T-helper 9 cell (primary cell): ENCODE measurements at places on chromosomes 16 and 17.

- no peak for DNase-seq
Measured at GRCh38 chr17:31002047-31002446, 31.2 kb downstream of the RNF135 start.

DNA sequence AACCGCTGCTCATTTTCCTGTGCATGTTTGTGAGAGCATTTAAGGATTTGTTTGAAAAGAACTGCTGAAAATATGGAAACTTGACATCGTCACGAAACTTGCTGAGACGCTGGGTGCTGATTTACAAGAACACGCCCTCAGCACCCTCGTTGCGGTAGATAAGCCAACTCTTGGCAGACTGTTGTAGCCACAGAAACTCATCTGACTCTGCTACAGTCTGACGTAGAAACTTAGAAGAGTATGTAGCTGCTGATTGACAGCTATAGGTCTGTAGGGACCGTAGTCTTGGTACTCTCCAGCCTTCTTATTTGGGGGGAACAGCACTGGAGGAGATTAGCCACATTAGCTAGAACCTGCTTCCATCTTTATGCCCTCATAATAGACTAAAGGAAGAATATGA is 36.1 kb upstream of the MYH2 start:
- no peak for DNase-seq

DNA sequence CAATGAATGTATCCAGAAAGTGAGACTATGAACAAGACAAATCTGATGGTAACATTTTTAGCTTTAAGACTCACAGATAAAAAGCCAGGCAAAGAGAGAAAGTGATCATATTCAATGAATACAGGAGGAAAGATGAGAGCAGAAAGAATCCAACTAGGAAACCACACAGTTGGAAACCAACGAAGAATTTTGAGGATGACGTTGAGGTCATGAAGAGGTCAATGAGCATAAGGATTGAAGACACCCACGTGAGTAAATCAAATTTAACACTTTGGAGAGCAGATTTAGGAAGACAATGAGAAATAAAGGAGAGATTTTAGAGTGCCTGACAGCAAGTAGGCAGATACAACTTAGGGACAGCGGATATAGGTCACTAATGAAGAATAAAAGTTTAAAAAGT is 948.1 kb downstream of the KCNJ2 start:
- DNase-seq: no peak

- no peak for DNase-seq
Measured at GRCh38 chr17:73030501-73030921, 62.0 kb downstream of the SLC39A11 start.

GRCh38 chr17:740240-741017 is 8.0 kb downstream of the TLCD3A start:
- DNase-seq: no peak

DNA sequence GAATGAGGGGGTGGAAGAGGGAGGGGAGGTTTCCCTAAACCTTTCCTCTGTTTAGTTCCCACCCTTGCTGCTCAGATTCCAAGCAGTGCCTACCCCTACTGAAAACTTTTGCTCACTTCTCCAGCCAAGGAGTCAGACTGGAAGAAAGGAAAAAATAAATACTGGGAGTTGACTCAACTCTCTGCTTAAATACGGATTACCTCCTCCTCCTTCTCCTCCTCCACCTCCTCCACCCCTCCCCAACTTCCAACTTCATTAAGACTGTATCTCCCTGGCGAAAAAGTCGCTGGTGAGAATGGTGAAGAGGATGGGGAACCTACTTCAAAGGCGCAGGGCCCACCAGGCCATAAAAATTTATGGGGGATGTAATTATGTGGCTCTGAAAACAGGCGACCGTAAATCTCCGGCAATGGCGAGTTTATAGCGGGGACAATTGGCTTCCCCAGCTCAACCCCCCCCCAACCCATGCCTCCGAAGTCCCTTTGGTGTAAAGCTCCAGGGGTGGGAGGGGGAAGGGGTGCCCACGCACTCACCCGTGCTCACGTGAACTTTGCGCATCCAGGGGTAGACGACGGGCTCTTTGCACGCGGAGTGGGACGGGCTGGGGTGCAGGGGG is 712 bp downstream of the HOXB4 start:
- DNase-seq: no peak

- DNase-seq: no peak
Measured at GRCh38 chr16:87076331-87076949, 240.8 kb downstream of the C16orf95 start.

GRCh38 chr17:37787055-37787757 is 42.3 kb upstream of the HNF1B start:
- DNase-seq: no peak

GRCh38 chr16:31385680-31386079 is 7.5 kb upstream of the ITGAD start:
- DNase-seq: no peak

GRCh38 chr16:70610273-70611223 is 35.8 kb upstream of the IL34 start:
- no peak for DNase-seq

DNA sequence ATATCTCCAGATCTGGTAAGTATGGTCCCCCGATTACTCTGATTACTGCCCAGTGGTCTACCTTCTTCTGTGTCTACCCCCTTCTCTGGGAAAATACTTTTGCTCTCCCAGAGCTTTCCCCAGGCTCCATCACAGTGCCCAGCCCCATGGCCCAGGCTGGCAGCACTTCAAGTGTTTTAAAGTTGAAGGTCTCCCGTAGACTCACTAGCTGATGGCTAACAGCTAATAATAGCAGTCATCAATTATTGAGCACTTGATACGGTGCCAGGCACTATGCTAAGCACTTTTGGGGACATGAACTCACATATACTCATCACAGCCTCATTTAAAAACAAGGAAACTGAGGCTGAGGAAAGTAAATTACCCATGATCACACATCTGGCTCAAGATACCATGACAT is 33.4 kb downstream of the DCUN1D3 start:
- DNase-seq: no peak

GRCh38 chr17:47290870-47291241 is 32.9 kb upstream of the EFCAB13 start:
- no peak for DNase-seq

DNA sequence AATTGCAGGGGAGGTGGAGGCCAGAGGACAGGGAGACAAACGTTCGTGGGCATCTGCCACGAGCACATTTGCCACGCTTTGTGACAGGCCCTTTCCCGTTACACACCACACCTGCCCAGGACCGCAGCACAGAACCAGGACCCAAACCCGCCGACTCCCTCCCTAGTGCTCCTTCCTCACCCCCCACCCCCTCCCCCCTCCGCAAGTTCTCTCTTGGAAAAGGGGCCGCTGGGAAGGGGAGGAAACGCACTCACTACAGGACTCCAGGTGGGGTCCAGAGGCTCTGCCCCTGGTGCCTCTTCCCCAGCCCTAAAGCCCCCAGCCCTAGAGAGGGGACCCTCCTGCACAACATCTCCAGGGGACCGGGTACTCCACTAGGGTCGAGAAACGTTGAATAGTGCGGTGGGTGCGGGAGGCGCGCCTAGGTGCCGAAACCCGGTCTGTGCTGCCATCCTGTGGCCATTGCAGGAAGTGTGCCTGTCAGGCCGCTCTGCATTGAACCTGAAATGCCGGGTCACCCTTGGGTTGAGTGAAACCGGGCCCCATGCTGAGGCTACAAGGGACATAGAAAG is 21.9 kb upstream of the EIF1 start:
- peak; percentile 84 for DNase-seq

DNA sequence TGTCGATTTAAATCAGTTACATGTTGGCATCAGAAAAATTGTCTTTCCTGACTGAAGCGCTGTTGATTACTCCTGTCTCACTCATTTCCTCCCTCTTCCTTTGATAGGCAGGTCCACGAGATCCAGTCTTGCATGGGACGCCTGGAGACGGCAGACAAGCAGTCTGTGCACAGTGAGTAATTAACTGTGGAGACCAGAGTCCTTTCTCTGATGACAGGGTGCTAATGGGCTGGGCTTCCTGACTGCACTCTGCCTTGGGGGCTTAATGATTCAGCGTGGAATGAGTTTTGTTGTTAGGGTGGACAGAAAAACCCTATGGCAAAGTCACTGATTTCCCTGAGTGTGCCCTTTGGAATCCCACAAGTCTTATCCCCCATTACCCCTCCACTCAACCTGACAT is 6.5 kb downstream of the GOSR2 start:
- DNase-seq: no peak

GRCh38 chr17:31007695-31008373 is 37.0 kb downstream of the RNF135 start:
- no peak for DNase-seq

DNA sequence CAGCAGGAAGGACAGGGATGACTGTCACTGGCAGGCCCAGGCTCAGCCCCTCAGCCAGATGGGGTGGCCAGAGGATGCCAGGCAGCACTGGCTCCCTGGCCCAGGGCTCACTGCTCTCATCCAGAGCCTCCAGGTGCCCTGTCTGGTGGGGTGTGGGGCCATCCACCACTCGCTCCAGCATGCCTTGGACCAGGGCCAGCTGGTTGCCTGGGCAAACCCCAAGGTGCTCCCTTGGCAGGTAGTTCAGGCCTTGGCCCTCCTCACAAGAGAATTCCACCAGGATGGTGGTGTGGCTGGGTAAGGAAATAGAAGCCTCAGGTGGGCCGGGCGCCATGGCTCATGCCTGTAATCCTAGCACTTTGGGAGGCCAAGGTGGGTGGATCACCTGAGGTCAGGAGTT is 29.4 kb downstream of the LGALS9 start:
- no peak for DNase-seq

GRCh38 chr17:50252781-50253180 is 21.5 kb upstream of the TMEM92 start:
- no peak for DNase-seq

GRCh38 chr17:9666461-9667050 is 21.2 kb downstream of the USP43 start:
- no peak for DNase-seq

GRCh38 chr17:79326814-79327213 is 252.2 kb downstream of the ENGASE start:
- DNase-seq: no peak

- no peak for DNase-seq
Measured at GRCh38 chr16:51875834-51876600, 670.9 kb downstream of the TOX3 start.

DNA sequence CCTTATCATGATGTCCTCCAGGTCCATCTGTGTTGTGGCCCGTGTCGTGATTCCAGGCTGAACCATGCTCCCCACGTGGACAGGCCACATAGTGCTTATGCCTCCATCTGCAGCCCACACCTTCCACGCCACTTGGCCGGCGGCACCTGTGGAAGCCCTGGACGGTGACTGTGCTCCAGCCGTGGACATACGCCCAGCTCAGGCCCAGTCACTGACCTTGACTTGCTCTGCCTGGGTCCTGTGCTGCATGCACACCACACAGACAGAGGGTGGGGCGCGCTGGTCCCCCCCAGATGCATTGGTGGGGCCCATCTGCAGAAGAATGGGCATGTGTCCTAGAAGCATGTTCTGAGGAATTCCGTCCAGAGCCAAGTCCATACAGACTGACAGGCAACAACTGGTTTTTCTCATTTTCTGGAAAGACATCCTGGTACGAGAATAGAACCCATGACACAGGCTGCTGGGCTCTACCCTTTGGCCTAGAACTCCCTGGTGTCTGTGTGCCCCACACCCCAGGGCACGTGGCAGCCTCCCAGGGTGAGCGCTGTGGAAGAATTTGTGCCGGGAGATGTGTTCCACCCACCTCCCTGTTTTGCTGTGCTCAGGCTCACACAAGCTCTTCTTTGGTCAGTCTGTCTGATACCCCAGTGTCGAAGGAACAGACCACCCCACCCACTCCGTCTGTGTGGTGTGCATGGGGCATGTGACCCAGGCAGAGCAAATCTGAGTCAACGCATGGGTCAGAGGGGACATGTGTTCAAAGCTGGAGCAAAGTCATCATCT is 39.5 kb downstream of the GPT2 start:
- no peak for DNase-seq

DNA sequence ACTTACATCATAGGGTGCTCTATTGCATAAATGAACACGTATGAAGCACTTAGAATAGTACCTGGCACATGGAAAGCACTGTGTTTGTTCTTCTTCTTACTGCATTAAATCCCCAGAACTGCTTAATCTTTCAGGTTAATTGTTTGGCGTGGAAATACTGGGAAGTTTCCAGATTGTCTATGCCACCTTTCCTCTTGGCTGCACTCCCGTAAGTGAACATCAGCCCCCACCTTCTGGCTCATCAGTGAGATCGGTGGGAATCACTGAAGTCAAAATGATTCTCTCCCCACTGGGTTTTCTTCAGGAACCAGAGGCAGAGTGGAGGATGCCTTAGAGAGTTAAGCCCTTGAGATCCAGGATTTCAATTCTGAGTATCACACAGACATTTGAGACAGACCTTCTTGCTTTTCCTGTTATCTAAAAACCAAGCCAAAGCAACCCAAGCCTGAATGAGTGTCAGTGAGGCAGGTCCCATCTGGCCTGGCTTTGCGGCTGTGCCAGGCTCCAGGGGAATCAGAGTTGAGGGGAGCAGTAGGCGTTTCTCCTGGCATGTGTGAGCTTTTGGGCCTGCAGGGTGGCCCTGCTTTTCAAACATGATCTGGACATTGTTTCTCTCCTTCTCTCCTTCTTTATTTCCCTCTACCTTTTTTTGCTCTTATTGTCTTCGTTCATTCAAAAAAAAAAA is 59.1 kb downstream of the OTOA start:
- DNase-seq: no peak

DNA sequence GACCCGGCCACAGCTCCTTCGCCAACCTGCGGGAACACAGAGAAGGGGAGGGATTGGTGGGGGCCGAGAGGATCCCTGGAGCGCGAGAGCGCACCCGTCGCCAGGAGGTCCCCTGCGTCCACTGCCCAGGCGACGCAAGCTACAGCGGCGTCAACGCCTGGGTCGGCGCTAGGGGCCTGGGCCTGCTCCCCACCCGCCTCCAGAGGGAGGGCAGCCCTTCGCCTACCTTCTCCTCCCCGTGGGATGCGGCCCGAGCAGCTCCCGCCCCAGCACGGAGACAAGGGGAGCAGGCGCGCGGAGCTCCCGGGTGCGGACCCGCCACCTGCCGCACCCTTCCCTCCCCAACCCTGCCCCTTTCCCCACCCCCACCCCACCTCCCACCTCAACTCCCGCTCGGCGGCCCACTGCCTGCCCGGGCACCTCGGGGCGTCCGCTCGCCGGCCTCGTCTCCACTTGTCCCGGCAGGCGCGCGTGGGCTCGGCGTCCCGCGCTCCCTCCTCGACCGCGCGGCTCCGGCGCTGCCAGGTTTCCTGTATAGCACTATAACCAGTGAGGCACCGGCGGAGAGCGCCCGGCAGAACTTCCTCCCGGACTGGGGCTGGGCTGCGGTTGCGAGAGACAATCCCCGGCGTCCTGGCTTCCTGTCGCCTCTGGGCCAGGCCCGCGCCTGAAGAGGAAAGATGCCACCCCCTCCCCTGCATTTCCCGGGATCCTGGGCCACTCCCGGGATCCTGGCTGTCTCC is 119.1 kb upstream of the SMURF2 start:
- DNase-seq: peak; percentile 40

GRCh38 chr16:52320930-52321439 is 226.0 kb downstream of the TOX3 start:
- no peak for DNase-seq

- no peak for DNase-seq
Measured at GRCh38 chr16:11552440-11552839, 34.3 kb downstream of the LITAF start.

DNA sequence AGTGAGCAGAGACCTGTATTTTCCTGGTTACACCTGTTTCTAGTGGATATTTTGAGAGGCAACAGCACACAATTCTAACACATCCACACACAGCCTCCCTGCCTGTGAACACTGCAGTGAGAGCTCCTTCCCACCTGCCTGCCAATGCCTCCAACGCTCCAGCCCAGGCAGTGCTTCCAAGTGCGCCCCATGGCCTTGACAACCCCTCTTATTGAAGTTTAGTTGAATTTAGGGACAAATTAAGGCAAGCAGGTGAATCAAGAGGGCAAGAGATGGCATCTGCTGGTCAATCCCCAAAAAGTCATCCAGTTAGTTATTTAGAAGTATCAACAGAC is 4.7 kb upstream of the MXRA7 start:
- no peak for DNase-seq

- no peak for DNase-seq
Measured at GRCh38 chr16:55350984-55351383, 27.0 kb downstream of the IRX6 start.
